ENCODE measurements at places on chromosomes 1 and 21.

DNA sequence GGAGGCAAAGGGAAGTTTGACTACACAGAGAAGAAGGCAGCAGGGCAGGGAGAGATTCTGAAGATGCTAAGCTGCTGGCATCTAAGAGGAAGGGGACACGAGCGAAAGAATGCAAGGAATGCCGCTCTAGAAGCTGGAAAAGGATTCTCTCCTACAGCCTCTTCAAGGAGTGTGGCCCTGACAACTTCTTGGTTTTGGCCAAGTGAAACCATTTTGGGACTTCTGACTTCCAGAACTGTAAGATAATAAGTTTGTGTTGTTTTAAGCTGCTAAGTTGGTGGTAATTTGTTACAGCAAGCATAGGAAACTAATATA, 28.5 kb downstream of the MGST3 start:
- no peak for DNase-seq

DNA sequence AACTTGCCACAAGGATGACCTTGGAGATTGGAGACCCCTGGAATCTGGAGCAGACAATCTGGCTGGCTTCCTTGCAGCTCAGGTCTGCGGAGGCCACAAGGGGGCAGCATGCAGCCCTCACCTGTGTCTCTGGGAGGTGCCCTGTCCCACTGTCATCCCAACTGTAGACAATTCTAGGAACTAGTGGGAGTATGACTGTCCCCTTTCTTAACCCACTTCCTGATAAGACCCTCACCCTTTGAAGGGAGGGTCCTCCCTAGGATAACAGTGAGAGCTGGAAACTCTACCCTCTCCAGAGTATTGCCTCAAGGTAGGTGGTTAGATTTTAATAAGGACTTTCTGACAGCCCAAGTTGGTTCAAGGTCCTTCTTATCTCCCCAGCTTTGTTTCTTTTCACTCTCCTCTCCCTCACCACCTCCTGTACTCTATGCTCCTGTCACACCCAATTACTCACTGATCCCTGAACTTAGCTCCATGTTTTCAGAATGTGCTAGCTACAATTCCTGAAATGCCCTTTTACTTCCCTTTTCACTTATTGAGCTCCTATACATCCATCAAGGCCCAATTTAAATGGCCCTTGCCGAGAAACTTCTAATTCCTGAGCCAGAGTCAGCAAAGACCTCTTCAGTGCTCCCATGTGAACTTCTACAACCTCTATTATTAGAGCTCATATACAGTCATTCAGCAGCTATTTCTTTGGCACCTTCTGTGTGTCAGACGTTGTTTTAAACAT, 9.2 kb upstream of the KCNQ4 start:
- peak; percentile 64 for DNase-seq

DNA sequence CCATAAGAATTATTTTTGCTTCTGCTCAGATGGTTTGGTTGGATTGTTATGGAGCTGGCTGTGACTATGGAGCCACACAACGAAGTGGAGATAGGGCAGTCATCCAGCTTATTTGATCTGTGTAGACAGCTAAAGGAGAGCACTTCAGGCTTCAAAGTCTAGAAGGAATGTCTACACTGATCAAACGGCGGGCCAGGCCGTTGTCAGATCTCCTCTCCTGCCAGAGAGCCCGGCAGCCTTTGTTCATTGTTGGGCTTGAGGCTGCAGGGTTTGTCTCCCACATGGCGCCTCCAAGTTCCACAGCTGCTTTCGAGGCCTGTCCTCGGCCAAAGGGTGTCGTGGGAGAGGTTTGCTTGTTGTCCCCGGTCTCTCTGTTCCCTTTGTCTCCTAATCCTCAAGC, 2.8 kb upstream of the STMN1 start:
- DNase-seq: no peak

DNA sequence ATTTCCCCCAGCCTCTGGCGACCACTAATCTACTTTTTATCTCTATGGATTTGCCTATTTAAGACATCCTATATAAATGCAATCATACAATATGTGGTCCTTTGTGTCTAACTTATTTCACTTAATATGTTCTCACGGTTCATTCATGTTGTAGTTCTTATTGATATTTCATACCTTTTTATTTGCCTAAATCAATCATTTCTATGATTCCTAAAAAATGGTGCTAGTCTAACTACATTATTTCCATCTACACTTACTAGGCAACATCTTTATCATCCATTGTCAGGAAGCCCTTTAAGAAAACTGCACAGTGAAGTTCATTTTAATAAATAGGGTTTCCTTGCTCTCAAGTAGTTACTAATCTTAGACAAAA, 380 bp upstream of the FBXO28 start:
- DNase-seq: no peak

DNA sequence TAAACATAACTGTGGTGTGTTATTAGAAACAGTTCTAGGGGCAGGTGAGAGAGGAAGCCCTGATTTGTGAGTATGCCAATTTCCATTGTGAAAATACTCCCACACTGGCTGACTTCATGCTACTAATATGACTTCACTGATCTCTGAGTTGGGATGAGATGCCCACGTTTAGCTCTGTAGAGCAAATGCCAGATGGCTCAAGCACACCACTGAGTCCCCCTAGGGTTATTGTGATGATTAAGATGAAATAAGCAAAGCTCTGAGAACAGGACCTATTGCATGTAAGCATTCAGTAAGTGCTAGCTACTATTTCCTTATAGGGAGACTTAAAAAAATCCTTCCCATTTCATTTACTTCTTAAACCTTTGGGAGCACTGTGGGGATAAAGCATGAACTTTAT, 117.6 kb downstream of the CENPF start:
- no peak for DNase-seq

- DNase-seq: peak; percentile 70
Measured at GRCh38 chr1:244319283-244320132, 132.2 kb downstream of the ADSS2 start.

GRCh38 chr21:46037331-46038325, 56.1 kb downstream of the COL6A1 start:
- DNase-seq: no peak

- DNase-seq: no peak
Measured at GRCh38 chr1:147223740-147224615, 1.2 kb downstream of the FMO5 start.

DNA sequence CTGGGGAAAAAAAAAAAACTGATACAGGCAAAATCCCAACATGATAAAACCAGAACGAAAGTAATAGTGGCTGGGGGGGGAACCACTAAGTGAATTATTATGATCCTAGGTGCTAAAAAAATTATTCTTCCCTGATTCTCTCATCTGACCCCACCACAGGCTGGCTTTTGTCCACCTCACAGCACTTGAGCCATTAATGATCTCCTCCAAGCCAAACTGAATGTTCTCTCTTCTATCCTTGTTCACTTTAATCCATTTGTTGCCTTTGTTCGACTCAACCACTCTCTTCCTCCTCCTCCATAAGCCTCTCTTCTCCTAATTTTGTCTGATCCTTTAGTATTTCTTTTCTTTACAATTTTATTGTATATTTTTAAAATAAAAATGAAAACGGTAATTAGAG, 16.0 kb upstream of the SMYD2 start:
- no peak for DNase-seq

- no peak for DNase-seq
Measured at GRCh38 chr1:8831340-8831739, 13.9 kb upstream of the RERE start.

- no peak for DNase-seq
Measured at GRCh38 chr1:202938287-202938925, 11.4 kb upstream of the KLHL12 start.

- no peak for DNase-seq
Measured at GRCh38 chr1:201063145-201063544, 39.6 kb upstream of the KIF21B start.

DNA sequence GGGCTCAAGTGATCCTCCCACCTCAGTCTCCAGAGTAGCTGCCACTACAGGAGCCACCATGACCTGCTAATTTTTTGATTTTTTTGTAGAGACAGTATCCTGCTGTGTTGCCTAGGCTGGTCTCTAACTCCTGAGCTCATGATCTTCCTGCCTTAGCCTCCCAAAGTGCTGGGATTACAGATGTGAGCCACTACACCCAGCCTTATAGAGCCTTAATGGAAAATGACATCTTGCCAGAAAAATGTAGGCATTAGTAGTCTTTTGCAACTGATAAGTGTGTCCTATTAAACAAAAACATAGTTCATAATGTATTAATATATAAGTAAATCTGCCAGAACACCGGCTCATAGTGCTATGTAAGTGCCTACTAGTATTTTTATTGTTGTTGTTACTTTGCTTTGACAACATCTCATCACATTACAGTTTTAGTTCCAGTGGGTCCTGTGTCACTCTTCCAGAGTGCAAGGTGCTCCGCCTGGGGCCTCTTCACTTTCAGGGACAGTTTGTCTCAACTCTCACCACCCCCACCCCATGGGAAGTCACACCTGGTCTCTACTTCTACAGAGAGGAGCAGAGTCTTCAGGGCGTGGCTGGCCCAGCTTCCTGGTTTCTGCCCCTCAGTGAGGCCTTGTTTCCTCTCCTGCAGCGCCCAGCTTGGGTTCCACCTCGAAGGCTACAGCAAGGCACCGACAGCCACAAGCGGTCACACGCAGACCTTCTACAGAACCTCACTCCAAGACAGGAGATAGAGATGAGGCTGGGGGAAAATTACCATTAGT, 30.1 kb downstream of the RHOU start:
- peak; percentile 57 for DNase-seq

DNA sequence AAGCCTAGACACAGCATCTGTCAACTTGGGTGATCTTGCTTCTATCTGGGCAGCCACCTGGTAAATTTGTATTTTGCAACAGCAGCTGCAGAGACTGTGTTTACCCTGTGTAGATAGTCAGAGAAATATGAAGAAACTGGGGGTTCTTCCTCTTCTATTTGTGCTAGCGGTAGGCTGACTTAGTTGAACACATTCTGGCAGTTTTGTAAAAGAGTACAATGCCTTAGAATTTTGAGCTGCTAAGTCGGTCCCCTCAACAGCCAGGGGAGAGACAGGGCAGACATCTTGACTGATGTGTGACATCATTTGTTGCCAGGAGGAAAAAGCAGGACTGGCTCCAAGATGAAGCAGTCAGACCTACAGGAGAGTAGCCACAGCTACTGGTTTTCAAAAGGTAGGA, 53.7 kb downstream of the KCNJ6 start:
- peak; percentile 7 for DNase-seq

GRCh38 chr1:84611796-84612195, 37.6 kb upstream of the CTBS start:
- no peak for DNase-seq

DNA sequence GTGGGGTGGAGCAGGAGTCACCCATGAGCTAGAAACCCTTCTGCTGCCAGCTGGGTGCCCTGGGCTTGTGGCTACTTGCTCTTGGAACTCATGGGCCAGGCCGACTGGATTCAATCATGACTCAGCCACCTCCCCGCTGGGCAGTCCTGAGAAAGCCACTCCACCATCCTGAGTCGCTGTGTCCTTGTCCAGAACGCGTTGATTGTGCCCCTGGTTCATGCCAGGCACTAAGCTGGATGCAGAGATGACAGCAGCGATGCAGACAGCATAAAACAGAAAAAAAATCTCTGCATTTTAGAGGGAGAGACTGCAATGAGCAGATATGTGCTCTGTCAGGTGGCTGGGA, 10.6 kb downstream of the PADI1 start:
- no peak for DNase-seq

GRCh38 chr21:31449921-31450535, 106.0 kb upstream of the TIAM1 start:
- DNase-seq: no peak

GRCh38 chr1:100077531-100077930, 55.2 kb downstream of the SASS6 start:
- DNase-seq: no peak

DNA sequence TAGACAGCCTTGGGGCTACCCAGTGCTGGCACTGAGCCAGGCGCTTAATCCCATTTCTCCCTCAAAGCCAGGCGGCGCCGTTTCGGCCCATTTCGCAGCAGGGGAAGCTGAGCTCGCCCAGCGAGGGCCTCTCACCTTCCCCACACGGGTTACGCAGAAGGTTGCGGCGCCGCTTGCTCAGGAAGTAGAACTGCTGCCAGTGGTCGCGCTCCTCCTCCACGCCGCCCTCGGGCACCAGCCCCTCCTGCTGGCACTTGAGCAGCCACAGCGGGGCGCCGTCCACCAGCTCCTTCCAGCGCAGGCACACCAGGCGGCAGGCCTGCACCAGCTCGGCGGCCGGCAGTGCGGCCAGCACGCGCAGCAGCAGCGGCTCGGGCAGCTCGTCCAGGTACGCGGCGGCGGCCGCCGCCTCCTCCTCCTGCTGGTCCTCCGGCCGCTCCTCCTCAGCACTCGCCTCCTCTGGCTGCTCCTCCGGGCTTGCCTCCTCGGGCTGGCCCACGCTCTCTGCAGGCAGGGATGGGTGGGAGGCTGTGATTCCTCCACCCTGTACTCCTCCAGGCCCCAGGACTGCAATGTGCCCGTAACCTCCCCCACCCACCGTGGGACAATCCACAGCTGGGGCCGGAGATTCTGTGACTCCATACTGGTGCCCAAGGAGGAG, 3.8 kb downstream of the FBXO2 start:
- DNase-seq: peak; percentile 88

DNA sequence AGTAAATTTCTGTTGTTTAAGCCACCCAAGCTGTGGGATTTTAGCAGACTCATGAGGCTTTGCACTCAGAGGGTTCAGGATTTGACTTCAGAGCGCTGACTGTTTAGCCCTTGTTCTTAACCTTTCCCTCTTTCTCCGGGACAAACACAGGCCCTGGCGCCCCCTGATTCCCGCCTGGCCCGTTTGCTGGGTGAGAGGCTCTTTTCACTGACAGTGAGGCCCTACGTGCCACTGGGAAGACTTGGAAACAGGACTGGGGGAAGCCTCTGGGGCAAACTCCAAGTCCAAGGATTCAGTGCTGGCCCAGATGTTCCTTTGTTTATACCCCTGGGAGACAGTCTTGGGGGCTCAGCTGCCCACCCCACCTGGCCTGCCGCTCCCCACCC, 11.7 kb upstream of the TRIM63 start:
- no peak for DNase-seq

DNA sequence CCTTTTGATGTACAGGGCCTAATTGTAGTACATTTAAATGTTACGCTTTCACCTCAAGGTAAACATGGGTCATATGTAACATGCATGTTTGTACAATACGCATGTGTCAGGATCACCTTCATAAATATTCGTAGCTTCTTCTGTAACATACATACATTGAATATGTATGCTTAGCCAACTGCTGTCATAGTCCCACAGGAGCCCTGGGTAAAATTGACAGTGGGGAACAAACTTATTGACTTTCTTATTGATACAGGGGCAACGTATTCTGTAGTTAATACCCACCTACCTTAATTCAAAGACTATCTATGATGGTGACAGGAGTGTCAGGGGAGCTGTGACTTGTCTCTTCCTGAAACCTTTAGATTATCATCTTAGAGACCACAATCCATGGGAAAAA, 3.7 kb upstream of the REN start:
- DNase-seq: no peak

- DNase-seq: no peak
Measured at GRCh38 chr1:247467129-247467528, 9.2 kb upstream of the OR2B11 start.

DNA sequence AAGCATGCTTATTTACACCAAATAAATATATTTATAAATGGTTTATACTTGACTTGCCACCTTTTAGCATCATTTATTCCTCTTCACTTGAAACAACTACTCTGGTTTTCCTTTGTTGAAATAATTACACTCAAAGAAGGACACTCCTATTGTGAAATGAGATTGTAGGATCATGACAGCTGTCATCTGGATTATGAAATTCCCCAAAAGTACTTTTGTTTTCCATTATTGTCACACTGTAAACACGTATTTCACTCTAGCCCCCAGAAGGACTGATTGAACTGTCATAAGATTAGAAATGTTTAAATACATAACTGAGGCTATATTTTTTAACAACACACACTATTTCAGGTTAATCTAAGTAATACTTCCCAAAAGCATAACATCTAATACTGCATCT, 593.8 kb downstream of the LRRIQ3 start:
- no peak for DNase-seq

- DNase-seq: no peak
Measured at GRCh38 chr1:30258876-30259275, 464.5 kb downstream of the MATN1 start.

All from CD4-positive, alpha-beta T cell treated with Interleukin-17A for 1 hour (primary cell).